ENCODE measurements at places on chromosomes 1 and 21.

- no peak for DNase-seq
These were observed 30.9 kb downstream of the ADAMTS5 start for GRCh38 chr21:26935977-26936376.

DNA sequence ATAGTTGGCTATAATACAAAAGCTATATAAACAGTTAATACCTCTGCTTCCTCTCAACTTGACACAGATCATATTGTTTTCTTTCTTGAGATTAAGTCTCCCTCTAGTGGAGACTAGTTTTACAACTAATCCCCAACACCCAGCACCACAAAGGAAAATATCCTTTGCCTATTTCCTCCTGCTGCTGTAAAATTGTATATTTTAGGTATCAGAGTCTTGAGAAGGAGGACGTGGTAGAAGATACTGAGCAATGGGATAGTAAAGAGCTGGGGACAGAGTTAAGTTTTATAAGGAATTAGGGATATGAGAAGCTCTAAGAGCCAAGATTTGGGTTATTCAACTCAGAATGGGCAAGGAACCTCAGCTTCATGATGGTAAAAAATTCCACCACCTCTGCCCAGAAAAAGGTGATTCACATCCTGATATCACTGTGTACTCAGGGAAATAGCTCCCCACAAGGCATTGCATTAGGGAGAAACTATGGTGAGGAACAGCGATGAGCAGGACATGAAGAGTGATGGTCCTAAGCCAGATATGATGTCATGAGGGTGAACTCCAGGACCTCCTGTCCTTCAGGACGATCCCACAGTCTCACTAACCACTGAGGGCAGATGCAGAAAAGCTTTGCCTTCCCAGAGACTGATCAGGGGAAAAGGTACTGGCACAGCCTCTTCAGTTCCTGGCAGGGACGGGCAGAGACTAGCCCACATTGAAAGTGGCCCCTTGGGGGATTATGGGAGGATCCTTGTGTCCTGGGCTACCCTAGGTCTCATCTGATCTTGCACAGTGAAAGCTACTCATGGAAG is 14.7 kb upstream of the CFAP126 start:
- DNase-seq, result no peak

DNA sequence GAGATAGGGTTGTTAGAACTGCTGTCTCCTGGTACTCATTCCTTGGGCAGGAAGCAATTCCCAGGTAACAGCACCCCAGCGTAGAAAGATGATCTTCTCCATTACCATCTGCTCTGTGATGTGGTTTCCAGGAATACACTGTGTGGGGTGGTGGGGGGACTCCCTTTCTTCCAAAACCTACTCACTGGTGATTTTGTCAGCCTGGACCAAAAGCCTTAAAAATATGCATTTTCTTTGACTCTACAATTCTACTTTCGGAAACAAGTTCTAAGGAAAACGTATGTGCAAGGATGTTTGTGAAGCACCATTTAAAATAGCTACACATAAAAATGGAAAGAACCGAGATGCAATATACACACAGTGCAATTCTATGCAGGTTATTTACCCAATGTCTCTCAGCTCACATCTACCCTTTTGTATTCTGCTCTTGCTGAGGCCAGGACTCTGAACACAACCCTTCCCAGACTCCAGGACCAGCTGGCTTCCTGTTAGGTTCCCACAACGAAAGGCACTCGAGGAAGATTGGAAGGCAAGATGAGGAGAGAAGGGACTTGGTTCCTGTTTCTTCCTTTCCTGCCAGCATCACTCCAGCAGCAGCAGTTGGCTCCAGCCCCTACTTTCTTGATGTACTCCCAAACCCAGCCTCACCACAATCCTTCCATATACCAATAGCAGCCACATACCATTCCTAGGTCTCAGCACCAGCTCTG is 33.0 kb upstream of the GJB5 start:
- no peak for DNase-seq

DNA sequence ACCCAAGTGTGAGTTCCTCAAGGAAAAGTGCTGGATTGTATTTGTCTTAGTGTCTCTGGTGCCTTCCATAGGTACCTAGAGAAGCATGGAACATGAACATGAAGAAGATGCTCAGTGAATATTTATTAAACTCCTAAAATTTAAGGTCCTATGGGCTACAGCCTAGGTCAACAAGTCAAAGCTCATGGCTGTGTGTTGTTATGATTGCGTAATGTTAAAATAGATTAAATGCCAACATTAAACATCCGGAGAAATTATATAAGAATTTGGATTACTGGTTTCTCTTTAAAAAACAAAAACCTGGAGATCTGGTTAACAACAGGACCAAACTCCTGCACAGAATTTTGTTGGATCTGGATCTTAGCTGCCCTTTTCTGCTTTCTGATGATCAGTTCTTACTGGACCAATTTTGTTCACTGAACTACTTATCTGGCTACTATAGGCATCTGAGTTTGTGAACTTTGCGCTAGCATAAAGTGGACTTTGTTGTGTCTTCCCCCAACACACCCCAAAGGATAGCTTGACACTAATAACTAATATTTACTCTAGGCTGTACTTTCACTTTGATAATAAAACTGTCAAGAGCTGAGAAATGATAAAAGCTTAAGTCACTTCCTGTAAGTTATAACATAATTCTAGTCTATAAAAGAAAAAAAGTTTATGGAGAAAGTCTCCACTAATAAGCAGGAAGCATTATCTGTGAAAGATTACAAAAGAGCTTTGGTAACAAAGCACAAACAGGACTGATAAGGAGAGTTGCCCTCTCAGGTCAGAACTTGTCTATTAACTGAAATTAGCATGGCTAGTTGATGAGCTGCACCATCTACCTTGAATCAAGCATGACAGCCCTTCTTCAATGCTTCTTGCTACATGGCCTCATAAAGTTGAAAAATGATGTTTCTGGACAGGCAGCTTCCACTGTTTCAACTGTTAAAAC is 20.7 kb downstream of the F5 start:
- no peak for DNase-seq

GRCh38 chr21:34289856-34290255 is 74.0 kb upstream of the KCNE2 start:
- no peak for DNase-seq

GRCh38 chr1:108007531-108007930 is 42.6 kb upstream of the VAV3 start:
- no peak for DNase-seq

Data from right atrium auricular region (tissue), 2 donors.